ENCODE measurements at places on chromosomes 5 and 9.

DNA sequence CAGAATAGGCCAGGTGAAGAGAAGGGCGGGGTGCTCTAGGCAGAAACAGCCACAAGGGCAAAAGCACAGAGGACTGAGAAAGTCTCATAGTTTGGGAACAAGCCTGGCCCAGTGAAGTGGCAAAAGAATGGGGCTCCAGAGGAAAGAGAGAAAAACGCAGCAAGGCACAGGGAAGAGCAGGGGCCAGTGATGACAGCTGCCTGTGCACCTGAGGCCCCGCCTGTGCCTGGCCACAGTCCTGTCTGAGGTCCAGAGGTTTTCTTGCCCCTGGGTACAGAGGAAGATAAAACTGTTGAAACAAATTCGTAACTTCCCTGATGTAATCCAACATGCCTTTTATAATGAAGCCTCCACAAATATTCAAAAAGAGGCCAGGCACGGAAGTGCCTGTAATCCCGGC is 22.0 kb downstream of the FRRS1L start:
- DNase-seq: no peak

DNA sequence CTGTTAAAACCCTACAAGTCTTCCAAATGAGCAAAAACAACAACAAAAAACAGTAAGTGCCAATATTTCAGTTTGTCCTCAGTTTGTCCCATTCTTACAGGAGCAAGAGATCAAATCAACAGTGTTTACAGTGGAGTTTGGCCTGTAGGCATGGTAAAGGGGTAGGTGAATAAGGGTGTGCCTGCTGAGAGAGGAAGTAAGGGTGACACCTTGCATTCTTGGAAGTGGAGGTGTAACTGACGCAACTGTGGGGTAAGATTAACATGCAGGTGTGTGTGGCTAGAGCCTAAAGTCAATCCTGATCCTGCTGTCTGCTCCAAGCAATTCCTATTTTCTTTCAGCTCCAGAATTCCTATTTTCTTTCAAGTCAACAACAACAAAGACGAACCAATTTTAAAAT is 43.4 kb downstream of the PFDN1 start:
- no peak for DNase-seq

DNA sequence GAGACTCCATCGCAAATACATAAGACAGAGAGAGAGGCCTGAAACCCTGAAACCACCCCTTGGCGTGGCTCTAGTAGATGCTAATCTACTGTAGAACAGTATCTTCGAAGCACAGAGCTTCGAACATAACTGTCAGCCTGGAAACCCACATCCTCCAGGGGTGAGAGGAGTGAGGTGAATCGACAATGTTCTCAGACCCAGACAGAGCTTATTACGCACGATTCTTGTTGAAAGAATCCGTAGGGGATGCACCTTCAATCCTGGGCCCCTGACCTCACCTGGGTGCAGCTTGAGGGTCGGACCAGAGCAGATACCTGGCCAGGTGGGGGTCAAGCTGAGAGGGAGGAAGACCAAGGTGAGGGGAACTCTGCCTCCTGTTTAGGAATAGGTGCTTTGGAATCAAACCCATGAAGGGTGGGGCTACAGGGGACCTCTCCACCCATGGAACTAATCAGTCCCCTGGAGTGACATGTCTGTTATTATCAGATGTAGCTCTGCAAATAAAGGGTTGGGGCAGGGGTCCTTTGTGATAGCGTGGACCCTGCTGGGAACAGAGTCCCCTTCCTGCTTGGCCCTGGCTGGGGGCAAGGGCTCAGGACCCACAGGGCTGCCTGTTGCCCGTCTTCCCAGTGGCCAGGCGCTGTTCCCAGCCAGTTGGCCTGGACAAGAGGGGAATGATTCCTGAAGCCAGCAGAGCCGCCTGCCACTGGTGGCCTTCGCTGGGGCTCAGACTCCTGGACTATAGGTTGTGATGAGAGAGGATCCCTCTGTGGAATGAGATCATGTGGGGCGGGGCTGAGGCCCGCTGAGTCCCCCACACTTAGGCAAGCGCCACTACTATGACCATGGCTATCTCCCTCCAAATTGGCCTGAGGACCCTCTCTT is 41.2 kb downstream of the DBH start:
- DNase-seq: no peak

DNA sequence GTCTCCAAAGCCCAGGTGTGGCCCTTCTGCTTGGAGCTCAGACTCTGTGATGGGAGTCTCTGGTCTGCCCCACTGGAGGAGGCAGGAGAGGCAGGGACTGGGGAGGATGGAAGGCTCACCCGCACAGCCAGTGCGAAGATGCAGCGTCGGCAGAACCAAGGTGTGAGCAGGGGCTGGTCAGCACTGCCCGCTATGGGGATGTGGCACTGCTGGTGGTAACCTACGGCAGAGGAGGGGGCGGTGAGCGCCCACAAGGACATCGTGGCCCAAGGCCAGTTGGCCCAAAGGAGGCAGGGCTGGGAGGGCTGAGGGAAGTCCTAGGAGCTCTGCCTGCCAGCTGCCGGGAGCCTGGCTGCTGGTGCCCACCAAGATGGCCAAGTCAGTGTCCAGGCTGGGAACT is 7.3 kb downstream of the PHF19 start:
- DNase-seq: no peak

DNA sequence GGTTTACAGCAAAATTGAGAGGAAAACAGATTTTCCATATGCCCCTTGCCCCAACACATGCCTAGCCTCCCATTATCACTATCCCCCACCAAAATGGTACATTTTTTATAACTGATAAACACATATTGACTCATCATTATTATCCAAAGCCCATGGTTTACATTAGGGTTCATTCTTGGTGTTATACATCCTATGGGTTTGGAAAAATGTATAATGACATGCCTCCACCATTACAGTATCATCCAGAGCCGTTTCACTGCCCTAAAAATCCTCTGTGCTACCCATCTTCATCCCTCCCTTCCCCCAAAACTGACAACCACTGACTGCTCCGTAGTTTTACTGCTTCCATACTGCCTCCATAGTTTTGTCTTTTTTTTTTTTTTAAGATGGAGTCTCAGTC is 111.1 kb downstream of the ACTL7B start:
- DNase-seq: no peak

GRCh38 chr5:65926276-65926783 is at the start of gene ERBIN:
TSS of gene ERBIN (plus strand) at chr5:65926575. CDS start at chr5:65992719, 66,144 bp downstream.
- peak; percentile 46 for DNase-seq

All from fibroblast of skin of left quadriceps (primary cell).